ENCODE measurements at places on chromosomes 11 and 22.

DNA sequence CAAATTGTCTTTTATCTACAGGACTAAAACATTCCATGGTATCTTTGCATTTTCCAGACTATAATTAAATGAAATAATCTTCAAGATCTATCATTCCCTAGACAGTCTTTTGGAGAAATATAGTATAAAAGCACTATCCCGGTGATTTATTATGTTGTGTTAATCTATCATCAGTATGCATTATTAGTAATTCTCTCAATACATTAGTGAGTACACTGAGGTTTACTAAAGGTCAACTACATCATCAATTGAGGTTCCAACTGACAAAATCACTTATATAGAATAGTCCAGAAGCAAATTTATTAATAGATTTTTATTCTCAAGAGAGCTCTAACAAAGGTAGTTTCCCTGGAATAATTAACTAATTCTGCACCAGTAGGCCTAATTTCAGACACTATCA, 169.6 kb downstream of the KCNA4 start:
- no peak for DNase-seq

DNA sequence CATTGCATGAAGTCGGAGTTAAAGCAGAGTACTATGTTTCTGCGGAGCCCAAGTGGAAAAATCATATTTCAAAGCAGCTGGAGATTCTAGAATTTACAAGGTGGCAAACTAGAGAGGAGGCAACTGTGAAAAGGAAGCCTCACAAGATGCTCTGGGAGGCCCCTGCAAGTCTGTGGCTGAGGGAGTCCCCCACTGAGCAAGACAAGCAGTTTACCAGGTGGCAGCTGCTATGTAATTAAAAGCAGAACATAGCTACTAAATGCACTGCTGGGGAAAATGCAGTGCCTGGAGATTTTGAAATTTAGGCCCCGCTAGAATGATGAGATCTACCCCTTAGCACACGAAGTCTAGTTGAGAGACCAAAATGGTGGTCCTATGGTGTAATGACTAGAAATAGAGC, 728.0 kb downstream of the OPCML start:
- no peak for DNase-seq

GRCh38 chr11:134471087-134471715, 59.2 kb upstream of the B3GAT1 start:
- DNase-seq: no peak

DNA sequence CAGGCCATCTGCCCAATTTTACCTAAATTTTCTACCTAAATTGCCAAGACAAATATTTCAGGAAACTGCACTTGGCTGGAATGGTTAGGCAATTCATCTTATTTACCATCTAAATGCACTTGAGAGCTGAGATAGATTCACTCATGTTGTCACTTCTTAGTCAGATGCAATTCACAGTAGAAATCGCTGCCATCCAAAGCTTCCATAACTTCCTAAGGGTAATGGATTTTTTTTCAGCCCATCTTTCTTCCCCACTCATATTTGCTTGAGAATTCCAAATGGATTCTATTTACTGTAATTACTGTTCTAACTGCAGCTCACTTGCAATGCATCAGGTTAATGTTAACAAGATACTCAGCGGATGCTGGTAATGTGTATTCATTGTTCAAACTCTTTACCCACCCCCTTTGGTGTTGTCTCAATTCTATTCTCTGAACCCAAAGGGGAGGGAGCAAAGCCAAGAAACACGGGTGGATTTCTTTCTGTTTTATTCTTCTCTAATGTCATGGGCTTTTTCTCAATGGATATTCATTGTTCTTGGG, 96.0 kb downstream of the TENM4 start:
- DNase-seq: no peak

DNA sequence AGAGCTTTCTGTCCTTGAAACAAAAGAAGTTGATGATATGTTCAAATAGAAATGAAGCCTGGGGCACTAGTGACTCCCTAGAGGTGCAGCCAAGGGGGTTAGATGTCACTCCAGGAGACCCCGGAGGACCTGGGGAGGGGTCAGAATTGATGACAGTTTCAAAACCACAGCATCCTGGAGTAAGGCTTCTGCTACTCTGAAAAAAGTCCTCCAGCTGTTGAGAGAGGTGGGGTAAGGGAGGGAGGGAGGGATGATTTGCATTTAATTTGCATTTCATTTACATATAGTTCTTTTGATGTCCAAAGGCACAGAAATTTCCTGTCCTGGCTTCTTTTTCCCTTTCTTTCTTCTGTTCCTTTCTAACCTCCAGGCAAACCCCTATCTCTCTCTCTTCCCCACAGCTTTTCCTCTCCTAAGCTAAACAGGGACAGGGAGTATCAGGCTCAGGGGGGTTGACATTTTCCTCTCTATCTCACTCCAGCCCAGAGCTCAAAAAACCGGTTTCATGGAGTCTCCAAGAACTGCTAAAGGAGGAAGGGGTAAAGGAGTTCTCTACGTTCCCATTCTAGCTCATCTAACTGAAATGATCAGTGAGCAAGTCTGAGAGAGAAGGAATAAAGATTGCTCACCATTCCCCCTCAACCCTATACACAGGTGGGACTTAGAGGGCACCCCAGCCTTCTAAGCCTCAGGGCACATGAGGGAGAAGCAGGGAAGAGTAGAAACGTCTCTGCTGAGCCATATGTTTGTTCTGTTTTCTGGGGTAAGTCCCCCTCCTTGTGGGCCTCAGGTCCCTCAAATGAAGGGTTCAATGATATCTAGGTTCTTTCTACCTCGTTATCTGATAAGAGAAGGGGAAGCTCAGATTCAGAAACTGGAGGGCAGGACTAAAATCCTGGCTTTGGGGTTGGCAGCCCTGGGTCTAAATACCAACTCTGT, 3.5 kb upstream of the POU2F3 start:
- DNase-seq: no peak

DNA sequence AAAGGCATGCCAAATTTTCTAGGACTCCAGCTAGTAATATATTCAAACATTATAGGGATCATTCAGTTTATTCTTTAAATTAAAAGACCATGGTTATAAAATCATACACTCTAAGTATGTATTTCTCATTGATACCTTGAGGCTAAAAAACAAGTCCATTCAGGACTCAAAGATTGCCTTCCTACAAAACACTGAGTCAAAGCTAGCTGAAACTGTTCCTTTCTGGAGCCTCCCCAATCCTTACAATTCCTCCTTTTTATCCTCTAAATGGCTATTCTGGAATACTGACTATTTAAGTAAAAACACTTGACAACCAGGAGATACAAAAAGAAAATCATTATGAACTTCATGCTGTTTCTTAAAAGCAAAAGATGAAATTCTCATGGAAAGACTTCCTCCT, 4.9 kb upstream of the TTLL12 start:
- DNase-seq: no peak

DNA sequence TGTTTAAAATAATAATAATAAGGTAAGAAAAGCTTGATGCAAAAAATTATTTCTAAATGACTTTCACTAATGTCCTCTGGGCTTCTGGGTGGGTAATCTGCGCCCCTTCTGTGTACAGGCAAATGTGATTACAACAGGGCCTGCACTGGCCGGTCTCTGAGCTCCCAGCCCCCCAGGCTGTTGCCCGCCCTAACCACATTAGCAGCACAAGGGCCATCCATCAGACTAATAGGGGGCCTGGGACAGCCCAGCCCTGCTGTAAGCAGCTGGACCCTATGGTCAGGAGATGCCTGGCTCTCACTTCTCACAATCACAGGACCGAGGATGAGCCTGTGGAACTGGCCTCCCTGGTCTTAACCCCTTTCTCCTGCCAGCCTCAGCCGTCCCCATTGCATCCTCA, 388.4 kb downstream of the BUD13 start:
- DNase-seq: no peak

- DNase-seq: no peak
Measured at GRCh38 chr11:69983571-69983877, 94.6 kb upstream of the ANO1 start.

DNA sequence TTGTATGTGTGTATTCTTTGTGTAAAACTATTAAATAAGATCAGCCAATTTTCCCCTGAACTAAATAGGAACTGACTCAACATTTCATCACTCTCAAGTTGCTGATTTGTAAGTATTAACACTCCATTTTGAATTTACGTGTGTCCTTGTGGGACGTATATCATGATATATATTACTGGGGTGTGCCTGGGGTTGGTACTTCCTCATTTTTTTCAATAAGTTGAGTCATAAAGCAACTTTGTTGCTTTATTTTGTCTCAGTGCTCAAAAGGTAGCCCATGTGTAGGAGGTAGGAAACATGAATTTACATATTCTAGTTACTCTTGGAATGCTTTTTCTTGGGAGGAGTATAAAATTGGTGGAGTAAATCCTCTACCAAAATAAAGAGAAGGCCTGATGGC, 193.9 kb upstream of the RAG2 start:
- no peak for DNase-seq

GRCh38 chr11:2300936-2301630, 635 bp downstream of the C11orf21 start:
- no peak for DNase-seq

DNA sequence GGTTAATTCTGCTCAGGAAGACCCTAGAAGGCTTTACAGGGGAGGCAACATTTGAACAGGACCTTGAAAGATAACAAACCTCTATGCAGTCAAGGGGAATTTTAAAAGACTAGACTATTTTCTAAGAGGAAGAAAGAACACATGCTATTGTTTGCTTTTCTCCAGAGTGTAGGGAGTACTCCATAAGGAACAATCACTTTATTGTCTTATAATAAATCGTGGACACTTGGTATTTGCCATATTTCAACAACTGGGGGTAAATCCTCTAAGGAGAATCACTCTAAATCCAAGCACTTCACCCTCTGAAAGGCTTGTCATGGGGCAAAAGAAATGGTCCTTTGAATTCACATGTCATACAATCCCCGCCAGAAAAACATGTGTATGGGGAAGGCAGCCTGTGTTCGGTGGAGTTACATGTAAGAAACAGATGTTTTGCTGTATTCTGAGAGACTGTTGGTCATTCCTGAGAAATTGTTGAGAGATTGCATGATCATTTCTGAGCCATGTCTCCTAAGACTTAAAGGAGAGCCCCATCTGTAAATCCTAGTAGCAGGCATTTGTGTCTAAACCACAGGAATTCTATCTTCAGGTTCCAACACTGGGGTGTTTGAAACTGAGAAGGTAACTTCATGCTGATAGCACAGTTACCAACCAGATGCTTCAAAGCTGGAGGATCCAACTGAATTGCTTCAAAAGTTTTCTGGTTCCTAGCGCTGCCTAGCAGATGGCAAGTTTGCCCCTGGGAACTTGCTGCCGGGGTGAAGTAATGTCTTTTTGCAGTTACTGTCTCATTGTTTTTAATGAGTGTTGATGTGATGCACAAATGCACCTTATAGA, 66.8 kb downstream of the FZD4 start:
- DNase-seq: no peak

DNA sequence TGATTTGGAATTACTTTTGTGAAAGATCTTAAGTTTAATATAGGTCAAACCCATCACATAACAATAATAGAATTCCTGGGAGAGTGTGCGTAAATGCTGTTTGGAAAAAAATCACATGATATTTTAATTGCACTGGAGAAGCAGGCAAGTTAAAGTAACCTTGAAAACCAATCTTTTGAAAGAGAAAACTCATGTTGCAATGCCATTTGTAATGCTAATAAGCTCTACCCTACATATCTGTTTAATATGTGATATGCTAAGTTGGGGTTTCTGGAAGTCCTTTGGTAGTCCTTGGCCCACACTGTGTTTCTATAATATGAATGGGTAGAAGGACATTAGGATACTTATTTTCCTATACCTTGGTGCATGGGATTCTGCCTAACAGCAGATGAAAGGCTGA, 370.4 kb downstream of the DDX10 start:
- DNase-seq: no peak

- no peak for DNase-seq
Measured at GRCh38 chr11:74896311-74896710, 52.6 kb downstream of the XRRA1 start.

DNA sequence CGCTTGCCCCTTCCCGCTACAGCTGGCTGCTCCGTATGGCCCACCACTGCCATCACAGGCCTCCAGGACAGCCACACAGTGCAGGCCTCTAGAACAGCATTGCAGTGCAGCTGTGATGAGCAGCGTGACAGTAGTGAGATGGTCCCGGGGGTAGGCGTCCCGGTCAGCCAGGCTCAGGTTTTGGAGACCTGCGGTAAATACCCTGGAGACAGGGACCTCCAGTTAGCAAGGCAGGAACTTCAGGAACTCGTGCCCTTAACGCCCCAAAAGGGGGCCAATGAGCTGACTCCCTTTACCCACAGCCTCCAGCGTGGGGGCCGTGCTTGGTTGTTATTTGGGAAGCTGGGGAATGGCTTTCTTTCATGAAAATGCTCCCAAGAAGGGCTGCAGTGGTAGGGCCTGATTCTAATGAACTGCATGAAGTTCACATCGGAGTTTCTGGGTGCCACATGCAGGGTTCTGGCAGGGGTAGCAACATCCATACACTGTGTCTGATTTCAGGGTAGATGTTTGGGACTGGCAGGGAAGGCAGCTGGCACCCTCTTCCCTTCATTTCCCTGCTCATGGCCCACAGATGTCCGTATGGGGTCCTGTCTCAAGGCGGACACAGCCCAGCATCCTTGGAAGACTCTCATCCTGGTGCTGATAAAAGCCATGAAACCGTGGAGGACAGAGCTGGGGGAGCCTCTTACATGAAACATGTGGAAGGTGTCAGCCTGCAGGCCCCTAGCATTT, 440.5 kb downstream of the TBC1D22A start:
- no peak for DNase-seq

GRCh38 chr22:42805998-42806830, 50.9 kb downstream of the ARFGAP3 start:
- DNase-seq: no peak

DNA sequence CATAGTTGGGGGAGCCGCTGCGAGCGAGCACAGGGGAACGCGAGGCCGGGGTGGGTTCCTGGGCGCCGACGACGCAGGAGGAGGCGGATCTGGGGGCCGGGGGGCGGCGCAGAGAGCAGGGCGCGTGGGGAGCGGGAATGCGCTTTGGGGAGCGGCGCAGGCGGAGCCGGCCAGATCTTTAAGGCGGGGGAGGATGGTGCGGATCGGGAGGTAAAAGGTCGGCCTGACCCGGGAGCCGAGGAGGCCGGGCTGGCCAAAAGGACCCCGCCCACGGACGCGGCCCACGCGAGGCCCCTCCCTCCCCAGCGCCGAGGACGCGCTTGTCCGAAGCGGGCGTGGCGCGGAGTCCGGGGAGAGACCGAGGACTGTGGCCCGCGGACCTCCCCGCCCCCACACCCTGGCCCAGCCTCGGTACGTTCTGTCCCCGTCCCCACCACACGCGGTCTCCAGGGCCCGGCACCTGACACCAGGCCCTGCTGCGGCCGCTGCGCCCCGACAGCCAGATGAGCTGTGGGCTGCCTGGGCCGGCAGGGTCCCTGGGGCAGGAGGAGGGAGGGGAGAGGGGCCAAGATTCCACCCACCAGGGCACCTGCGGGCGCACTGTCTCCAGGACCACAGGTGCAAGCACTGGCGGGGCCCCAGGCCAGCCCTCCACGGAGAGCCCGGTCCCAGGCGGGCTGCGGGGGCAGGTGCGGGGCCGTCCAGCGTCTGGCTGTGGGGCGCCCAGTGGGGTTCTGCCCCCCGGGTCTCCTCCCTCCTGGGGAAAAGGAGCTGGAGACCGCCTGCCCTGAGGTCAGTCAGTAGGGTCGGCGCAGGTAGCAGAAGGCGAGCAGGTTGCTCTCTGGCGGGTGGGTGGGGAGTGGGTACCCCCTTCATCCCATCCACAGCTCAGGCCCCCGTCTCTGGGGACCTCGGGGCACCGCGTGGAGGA, 10.9 kb downstream of the PIM3 start:
- DNase-seq: peak; percentile 77
